ENCODE measurements at places on chromosomes 11 and 22. TPM values are rescaled to one million over a fixed set of nuclear protein-coding genes. Genes with fewer than 3 reads are reported as not detected.
A peak's percentile ranks its signal among the peaks of the same experiment; 100 is the strongest.

The CDC45 gene
- 44.6 TPM for total RNA-seq

The MMP13 gene
- not detected for total RNA-seq

The PDE3B gene
- 20.6 TPM for total RNA-seq

The LRRC10B gene
- not detected for total RNA-seq

The DERL3 gene
- total RNA-seq, result 4.4 TPM

The IGSF9B gene
- 4.3 TPM for total RNA-seq

The MS4A6A gene
- total RNA-seq, result not detected

- DNase-seq, result peak; percentile 89
Observed at GRCh38 chr11:47998733-47999359, 18.5 kb downstream of the PTPRJ start.

DNA sequence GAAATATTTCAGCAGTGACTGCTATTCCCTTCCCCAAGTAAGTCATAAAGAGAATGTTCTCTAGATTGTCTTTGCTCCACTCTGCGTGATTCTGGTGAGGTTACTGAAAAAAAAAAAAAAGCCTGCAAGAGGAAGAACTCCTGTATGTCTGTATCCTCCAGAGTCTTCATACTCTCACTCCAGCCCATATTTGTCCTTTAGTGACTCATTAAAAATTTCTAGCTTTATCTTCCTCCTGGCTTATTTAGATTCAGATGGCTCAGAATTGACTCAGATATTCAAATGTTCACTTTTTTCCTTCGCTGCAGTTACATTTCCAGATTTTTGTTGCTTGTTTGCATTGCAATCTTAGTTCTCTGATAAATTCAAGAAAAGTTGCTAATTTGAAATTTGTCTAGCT, 76.3 kb upstream of the CNTN5 start:
- DNase-seq, result no peak

- DNase-seq, result no peak
Observed at GRCh38 chr11:77259641-77260040, 41.8 kb downstream of the GDPD4 start.

- no peak for DNase-seq
Observed at GRCh38 chr22:50161508-50162390, 8.8 kb upstream of the PANX2 start.

GRCh38 chr22:20677684-20678242, 96.2 kb upstream of the SERPIND1 start:
- no peak for DNase-seq

GRCh38 chr11:18457450-18457849, 1.8 kb downstream of the LDHAL6A start:
- DNase-seq, result peak; percentile 66

DNA sequence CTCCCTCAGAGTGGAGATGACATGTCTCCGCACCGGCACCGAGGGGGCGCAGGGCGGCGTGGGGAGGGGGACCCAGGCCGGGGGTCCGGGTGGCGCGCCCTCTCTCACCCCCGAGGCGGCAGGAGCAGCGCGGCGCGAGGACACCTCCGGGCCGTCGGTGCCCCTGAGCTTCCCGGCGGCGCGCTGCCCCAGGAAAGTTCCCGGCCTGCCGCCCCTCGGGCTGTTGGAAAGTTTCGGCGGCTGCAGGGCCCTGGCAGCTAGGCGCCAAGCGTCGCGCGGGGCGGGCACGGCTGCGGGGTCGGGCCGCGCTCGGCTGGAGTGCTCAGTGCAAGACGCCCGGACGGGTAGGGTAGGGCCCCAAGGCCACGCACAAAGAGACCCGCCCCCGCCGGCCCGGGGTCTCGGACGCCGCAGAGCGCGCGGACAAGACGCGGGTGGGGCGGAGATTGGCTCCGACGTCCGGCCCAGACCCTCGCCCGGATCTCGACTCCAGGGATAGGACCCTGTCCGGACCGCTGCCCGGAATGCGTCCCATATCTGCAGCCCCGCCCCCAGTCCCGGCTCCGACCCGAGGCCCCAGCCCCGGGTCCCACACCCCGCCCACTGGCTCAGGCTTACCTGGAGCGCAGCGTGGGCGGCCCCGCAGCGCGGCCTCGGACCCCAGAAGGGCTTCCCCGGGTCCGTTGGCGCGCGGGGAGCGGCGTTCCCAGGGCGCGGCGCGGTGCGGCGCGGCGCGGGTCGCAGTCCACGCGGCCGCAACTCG, 471 bp downstream of the ARVCF start:
- peak; percentile 59 for DNase-seq

GRCh38 chr11:107196732-107197131, 178.5 kb upstream of the GUCY1A2 start:
- peak; percentile 62 for DNase-seq

DNA sequence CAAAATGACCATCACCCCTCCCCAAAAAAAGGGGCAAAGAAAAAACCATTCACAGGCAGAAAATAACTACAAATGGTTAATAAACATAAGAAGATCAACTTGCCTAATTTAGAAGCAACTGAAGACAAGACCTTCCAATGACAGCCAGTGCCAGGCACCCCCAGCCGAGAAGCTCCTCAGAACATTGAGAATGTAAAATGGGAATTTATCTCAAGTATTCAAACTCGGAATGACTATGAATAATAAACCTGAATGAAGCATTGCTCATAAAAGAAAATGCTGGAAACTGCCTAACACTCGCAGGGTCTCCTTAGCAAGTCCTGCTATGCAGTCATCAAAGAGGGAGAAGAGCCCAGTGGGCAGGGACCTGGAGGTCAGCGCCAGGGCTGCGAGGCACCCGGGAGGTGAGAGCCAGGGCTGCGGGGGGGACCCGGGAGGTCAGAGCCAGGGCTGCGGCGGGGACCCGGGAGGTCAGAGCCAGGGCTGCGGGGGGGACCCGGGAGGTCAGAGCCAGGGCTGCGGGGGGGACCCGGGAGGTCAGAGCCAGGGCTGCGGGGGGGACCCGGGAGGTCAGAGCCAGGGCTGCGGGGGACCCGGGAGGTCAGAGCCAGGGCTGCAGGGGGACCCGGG, 23.2 kb upstream of the MOB2 start:
- DNase-seq, result no peak

DNA sequence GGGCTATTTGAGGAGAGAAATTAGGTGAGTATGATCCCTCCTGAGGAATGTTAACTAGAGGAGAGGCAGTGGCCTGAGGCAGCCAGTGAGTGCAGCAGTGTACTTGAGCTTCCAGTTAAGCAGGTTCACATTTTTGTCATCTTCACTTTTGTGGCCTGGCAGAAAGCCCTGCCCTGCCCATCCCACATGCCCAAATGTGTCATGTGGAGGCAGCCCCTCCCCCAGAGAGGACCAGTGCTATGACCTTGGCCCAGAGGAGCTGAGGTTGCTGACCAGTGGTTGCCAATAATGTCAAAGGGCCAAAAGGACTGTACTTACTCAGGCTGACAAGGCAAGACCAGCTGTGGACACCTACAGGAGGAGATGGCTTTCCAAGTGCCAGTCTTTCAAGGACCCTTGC, 17.6 kb upstream of the GRK2 start:
- peak; percentile 95 for DNase-seq

DNA sequence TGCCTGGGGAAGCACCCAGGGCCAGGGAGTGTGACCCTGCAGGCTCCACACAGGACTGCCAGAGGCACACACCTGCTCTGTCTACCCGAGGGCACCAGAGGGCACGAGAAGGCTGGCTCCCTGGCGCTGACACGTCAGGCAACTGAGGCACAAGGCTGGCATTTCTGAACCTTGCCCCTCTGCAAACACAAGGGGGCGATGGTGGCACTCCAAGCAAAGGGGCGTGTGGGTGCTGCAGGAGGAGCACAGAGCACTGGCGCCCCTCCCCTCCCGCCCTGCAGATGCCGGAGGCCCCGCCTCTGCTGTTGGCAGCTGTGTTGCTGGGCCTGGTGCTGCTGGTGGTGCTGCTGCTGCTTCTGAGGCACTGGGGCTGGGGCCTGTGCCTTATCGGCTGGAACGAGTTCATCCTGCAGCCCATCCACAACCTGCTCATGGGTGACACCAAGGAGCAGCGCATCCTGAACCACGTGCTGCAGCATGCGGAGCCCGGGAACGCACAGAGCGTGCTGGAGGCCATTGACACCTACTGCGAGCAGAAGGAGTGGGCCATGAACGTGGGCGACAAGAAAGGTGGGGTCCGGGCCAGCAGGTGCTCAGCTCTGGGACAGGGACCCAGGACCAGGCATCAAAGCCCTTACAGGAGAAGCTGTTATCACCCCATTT, 20.8 kb upstream of the TXNRD2 start:
- DNase-seq, result peak; percentile 89

DNA sequence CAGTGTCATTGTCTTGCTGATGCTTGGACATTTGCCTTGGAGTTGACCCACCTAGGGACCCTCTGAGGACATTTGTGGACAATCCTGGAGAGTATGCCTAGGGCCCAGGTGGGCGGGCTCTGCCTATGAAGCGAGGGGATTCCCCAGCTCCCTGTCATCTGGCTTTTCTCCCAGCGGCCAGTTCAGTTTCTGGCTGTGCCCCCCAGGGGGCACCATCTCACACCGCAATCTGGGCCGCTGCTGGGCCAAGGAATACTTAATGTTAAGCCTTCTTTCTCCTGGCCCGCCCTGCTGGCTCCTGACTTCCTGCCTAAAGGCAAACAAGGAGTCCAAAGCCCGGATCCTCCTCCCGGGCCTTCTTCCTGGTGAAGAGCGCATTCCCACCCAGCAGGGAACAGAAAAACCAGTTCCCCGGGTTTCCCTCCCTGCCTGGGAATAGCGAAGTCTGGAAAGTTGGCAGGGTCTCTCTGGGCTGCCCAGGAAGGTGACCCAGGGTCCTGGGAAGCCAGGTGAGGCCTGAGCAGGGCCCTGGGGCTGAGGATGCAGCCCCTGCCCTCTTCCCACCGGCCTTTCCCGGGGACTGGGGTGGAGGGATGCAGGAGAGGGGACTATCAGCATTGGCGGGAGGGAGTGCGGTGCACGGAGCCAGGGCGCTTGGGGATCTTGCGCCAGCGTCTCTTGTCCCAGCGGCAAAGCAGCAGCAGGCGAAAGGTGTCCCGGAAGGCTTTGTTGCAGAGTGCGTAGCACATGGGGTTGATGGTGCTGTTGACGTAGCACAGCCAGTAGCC, 11.9 kb downstream of the CHRM1 start:
- peak; percentile 75 for DNase-seq

- no peak for DNase-seq
Observed at GRCh38 chr11:2432171-2432621, 12.1 kb downstream of the TRPM5 start.

Data from Caco-2 (cell line).